ENCODE measurements at places on chromosomes 3 and 15.

GRCh38 chr15:64651601-64652191 is 123.7 kb downstream of the RBPMS2 start:
- DNase-seq: no peak

- DNase-seq: no peak
These were observed 6.5 kb downstream of the MUC4 start for GRCh38 chr3:195805181-195805580.

- DNase-seq: no peak
These were observed 117.9 kb downstream of the TCF12 start for GRCh38 chr15:57036352-57036751.

GRCh38 chr3:35335703-35336102 is 303.6 kb upstream of the ARPP21 start:
- DNase-seq: no peak

All from iPS DF 19.7 (cell line).